Fibroblast of lung (primary cell): ENCODE measurements at places on chromosomes 12 and 14. TPM values are rescaled to one million over a fixed set of nuclear protein-coding genes. Genes with fewer than 3 reads are reported as not detected.

CBLN3 gene
- 2.6 and 2.7 TPM in 2 replicates for polyA plus RNA-seq

APOF gene
- not detected in 2 replicates for polyA plus RNA-seq

KRT77 gene
- polyA plus RNA-seq, result not detected in 2 replicates

MSI1 gene
- not detected in 2 replicates for polyA plus RNA-seq

GPR65 gene
- polyA plus RNA-seq, result 0.03 and 0.07 TPM in 2 replicates

SCN8A gene
- polyA plus RNA-seq, result 8.5 and 12.8 TPM in 2 replicates

PWP1 gene
- polyA plus RNA-seq, result 218 and 237 TPM in 2 replicates

MORN3 gene
- polyA plus RNA-seq, result 0.23 and 0.61 TPM in 2 replicates

SIX1 gene
- polyA plus RNA-seq, result 6.9 and 11.3 TPM in 2 replicates

MIPOL1 gene
- polyA plus RNA-seq, result 4.3 and 6.4 TPM in 2 replicates

LBHD2 gene
- polyA plus RNA-seq, result not detected in 2 replicates

- H3K4me3 ChIP-seq, result no peak overlapping the region
- H3K4me1 ChIP-seq, result no peaks in the 10 kb centered on the region
Measured at GRCh38 chr12:59675461-59675860, 79.6 kb downstream of the SLC16A7 start.

DNA sequence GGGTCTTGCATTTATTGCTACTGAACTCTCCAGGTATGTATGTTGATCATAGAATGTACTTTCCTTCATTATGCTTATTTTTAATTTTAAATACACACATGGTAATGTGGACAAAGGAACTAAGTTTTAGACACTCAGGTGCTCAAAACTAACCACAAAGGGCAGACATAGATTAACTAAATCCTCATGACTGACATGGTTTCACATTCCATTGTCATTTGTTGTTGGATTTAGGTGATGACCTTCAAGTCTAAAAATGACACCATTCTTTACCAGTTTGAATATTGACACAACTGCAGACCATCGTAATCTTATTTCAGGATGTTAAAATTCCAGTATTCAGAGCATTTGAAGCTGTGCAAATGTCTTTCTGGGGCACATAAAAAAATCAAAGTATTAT, 128.4 kb downstream of the BBS10 start:
- H3K36me3 ChIP-seq, result no peaks in the 10 kb centered on the region
- no peak for DNase-seq
- H3K4me3 ChIP-seq, result no peak overlapping the region

GRCh38 chr12:86331012-86331411, 74.8 kb upstream of the MGAT4C start:
- H3K36me3 ChIP-seq, result no peaks in the 10 kb centered on the region
- H3K27ac ChIP-seq, result no peak overlapping the region
- H3K4me1 ChIP-seq, result no peaks in the 10 kb centered on the region
- no peaks in the 10 kb centered on the region for H3K27me3 ChIP-seq

GRCh38 chr12:125512541-125513298, 447.5 kb downstream of the AACS start:
- H3K4me1 ChIP-seq, result no peaks in the 10 kb centered on the region
- H3K36me3 ChIP-seq, result no peaks in the 10 kb centered on the region
- H3K27me3 ChIP-seq, result no peaks in the 10 kb centered on the region
- no peak overlapping the region for H3K4me3 ChIP-seq
- no peak overlapping the region for H3K27ac ChIP-seq

DNA sequence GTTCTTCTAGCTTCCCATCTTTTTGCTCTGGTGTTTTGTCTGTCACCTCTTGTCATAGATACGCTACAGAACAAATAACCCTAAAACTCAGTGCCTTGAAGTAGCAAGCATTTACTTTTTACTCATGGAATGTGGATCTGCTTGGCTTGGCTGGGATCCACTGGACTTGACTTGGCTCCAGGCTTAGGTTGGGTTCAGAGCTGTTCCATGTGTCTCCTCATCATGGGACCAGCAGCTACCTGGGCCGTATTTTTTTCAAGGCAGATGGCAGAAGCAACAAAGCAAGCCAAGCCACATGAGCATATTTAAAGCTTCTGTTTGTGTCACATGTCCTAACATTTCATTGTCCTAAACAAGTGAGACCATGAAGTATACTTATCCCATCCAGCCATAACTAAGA, 48.7 kb upstream of the ATF1 start:
- no peak overlapping the region for H3K4me3 ChIP-seq
- no peaks in the 10 kb centered on the region for H3K4me1 ChIP-seq

GRCh38 chr12:127607146-127607725, 659.7 kb upstream of the TMEM132C start:
- no peaks in the 10 kb centered on the region for H3K36me3 ChIP-seq
- no peaks in the 10 kb centered on the region for H3K4me1 ChIP-seq
- H3K27ac ChIP-seq, result no peak overlapping the region
- H3K4me3 ChIP-seq, result no peak overlapping the region
- DNase-seq, result no peak

DNA sequence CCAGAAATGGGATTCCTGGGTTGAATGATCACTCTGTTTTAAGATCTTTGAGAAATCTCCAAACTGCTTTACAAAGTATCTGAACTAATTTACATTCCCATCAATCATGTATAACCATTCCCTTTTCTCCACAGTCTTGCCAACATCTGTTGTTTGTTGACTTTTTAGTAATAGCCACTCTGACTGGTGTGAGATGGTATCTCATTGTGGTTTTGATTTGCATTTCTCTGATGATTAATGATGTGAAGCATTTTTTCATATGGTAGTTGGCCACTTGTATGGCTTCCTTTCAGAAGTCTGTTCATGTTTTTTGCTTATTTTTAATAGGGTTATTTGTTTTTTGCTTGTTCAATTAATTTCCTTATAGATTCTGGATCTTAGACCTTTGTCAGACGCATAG, 211.8 kb upstream of the AVPR1A start:
- no peak overlapping the region for H3K4me3 ChIP-seq
- peak; percentile 5 for DNase-seq
- no peaks in the 10 kb centered on the region for H3K27me3 ChIP-seq
- H3K36me3 ChIP-seq, result no peaks in the 10 kb centered on the region
- H3K4me1 ChIP-seq, result no peaks in the 10 kb centered on the region

DNA sequence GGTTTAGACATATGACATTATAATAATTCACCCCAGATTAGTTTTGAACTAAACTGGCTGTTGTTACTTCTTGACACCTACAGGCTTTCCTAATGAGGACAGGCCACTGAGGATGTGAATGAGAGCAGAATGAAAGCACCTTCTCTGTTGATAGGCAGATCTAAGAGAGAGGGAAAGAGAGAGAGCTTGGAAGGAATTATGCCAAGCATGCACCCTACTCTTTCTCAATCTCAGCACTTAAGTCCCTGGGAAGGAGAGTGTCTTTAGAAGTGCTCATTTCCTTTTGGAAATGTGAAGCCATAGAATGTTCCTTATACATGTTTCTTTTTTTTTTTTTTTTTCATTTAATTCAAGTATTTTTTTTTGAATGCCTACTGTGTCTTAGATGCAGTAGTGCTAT, 49.0 kb downstream of the TBC1D15 start:
- no peak overlapping the region for H3K4me3 ChIP-seq
- H3K27me3 ChIP-seq, result no peaks in the 10 kb centered on the region
- no peaks in the 10 kb centered on the region for H3K4me1 ChIP-seq
- no peak for DNase-seq

DNA sequence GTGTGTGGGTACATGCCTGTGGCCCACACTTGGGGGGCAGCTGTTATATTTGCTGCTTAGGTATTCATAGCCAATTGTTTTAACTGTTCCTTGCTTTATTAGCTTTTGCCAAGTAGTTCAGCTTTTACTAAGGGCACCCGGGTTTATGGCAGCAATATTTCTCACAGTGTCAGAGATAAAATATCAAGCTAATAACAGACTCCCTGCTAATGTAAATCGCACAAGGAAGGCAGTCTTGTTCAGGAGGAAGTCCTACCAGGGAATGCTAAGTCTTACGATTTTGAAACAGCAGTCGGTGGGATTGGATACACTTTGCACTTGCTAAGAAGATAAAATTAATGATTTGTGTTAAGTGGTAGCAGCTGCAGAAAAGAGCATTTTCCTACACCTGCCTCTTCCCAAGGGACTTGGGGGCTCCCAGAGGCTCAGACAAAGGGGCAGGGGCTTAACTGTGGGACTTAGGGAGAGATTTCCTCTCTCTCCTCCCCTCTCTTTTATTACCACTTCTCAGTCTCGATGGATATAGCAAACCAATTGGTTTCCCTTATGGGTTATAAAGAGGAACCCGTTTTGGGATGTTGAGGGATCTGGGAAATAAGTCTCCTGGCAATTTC, 175.1 kb downstream of the NRXN3 start:
- no peaks in the 10 kb centered on the region for H3K4me1 ChIP-seq
- no peak overlapping the region for H3K27ac ChIP-seq
- H3K27me3 ChIP-seq, result no peaks in the 10 kb centered on the region
- H3K36me3 ChIP-seq, result no peaks in the 10 kb centered on the region
- H3K4me3 ChIP-seq, result no peak overlapping the region

- H3K27me3 ChIP-seq, result no peaks in the 10 kb centered on the region
- no peak for DNase-seq
- no peak overlapping the region for H3K4me3 ChIP-seq
- peak overlapping the region; percentile 95 for H3K27ac ChIP-seq
Measured at GRCh38 chr12:96242597-96242996, 48.4 kb downstream of the ELK3 start.

GRCh38 chr14:100667656-100668055, 59.0 kb upstream of the DLK1 start:
- peaks cover 2% of the 10 kb centered on the region for H3K4me1 ChIP-seq
- no peaks in the 10 kb centered on the region for H3K36me3 ChIP-seq
- H3K27me3 ChIP-seq, result peaks cover 5% of the 10 kb centered on the region
- no peak for DNase-seq
- H3K27ac ChIP-seq, result no peak overlapping the region

DNA sequence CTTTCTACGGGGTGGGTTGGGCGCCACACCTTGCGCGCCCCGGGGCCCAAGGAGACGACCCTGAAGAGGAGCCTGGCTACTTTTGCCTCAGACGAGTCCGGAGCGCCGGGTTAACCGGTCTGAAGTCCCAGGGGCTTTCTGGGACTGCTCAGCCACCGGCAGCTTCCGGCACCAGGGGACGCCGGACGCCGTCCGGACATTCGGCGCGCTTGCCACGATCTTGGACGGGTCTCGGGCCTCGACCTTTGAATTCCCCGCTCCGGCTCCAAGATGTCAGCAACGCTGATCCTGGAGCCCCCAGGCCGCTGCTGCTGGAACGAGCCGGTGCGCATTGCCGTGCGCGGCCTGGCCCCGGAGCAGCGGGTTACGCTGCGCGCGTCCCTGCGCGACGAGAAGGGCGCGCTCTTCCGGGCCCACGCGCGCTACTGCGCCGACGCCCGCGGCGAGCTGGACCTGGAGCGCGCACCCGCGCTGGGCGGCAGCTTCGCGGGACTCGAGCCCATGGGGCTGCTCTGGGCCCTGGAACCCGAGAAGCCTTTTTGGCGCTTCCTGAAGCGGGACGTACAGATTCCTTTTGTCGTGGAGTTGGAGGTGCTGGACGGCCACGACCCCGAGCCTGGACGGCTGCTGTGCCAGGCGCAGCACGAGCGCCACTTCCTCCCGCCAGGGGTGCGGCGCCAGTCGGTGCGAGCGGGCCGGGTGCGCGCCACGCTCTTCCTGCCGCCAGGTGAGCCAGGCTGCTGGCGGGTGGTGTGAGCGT, at the start of gene ACOT4:
TSS of gene ACOT4 (plus strand) at position 184 of the 760 bp plus-strand sequence. CDS start at position 271, 87 bp downstream.
- H3K4me3 ChIP-seq, result peak within 1 kb of the TSS; percentile 39
- no peaks in the 10 kb centered on the region for H3K4me1 ChIP-seq
- H3K36me3 ChIP-seq, result no peaks in the 10 kb centered on the region
- H3K27ac ChIP-seq, result no peak within 1 kb of the TSS
